Activated gamma-delta T cell treated with anti-CD3 and anti-CD28 coated beads, Interleukin-2, amount 50 U/mL, for 16 hours (primary cell): ENCODE measurements at places on chromosomes 4 and X.

DNA sequence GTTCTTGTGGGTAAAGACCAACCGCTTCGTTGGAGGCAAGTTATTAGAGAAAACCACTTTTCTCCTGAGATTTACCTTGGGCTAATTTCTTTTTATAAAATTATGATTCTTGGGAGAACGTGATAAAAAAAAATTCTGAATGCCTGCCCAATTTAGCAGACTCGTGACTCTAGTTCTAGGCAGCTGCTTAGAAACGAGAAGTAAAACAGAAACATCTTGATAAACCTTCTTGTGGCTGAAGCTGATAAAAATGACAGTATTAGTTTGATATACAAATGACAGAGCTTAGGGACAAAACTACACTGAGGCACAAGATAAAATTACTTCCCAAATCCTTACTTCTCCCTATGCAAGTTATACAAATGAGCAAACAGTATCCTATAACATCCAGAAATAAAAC lies 458.9 kb upstream of the TEX13C start:
- DNase-seq, result no peak

- no peak for DNase-seq
Observed at GRCh38 chr4:19711871-19712270, 539.8 kb upstream of the SLIT2 start.

DNA sequence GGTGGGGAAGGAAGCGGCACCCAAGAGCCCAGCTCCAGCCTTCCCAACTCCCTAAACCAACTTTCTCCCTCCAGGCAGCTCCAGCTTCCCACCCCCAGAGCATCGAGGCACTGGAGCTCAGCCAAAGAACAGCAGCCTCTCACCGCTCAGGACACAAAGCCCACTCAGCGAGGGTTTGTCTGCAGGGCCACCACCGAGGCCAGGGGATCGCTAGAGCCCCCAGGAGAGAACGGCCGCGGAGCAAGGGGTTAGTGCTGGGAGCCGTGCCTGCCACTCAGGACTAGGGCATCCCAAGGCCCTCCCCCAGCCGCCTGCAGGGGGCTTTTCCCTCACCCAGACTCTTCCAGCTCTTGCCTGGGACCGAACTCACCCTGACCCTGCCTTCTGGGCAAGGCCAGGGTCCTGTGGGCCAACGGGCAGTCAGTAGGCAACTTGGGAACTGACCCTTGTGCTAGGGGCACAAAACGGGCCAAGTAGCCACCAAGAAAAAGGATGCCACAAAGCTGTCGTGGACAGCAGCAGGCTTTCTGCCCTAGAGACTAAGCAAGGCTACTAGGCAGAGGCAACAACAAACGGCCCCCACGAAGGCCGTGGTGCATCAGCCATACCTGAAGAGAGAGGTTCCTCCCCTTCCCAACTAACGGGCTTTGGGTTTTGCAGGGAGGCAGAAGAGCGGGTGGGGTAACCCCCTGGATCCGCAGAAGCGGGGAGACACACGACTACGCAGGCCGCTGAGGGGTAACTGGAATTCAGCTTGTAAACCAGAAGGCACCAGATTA lies 2.3 kb downstream of the HCFC1 start:
- no peak for DNase-seq

- no peak for DNase-seq
Observed at GRCh38 chr4:110184140-110184790, 14.2 kb downstream of the ELOVL6 start.

- DNase-seq, result no peak
Observed at GRCh38 chr4:152187693-152188092, 348.2 kb downstream of the FBXW7 start.

GRCh38 chrX:107168712-107169111 lies 37.5 kb downstream of the NUP62CL start:
- DNase-seq, result no peak

GRCh38 chrX:143435916-143436315 lies 81.4 kb downstream of the SPANXN3 start:
- no peak for DNase-seq

DNA sequence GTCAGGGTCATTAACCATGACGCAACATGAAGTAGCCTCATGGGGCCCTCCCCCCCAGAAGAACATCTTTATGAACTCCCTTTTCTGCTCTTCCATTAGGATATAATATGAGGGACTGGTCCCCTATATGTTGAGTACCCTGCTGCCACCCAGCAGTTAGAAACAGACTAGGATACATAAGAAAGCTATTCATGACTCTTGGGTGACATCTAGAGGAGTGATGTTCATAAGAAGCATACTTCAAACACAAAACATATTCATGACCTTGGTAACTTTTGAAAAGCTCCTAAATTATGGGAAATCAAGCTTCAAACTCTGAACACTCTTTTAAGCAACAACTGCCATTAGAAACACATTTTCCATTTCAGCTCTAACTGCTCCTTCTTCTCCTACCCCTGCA lies 155.2 kb upstream of the SPIN4 start:
- no peak for DNase-seq

DNA sequence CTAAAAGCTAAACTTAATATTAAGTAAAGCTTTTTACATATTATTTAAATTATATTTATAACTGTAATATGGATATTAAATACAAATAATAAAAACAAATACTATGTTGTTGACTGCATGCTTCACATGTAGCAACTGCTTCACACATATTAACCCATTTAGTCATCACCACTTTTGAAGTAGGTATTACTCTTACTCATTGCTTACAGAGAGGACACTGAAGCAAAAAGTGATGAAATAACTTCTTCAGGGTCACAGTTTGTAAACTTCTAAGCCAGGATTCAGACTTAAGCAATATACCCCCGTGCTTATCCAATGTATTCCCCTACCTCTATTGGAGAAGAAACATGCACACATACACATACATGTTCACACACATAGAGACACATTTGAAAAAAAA lies 166.6 kb downstream of the DKK2 start:
- no peak for DNase-seq

GRCh38 chr4:68630371-68630770 lies 40.1 kb downstream of the UGT2B15 start:
- DNase-seq, result no peak

- no peak for DNase-seq
Observed at GRCh38 chr4:74311696-74312313, 3.5 kb downstream of the EPGN start.

DNA sequence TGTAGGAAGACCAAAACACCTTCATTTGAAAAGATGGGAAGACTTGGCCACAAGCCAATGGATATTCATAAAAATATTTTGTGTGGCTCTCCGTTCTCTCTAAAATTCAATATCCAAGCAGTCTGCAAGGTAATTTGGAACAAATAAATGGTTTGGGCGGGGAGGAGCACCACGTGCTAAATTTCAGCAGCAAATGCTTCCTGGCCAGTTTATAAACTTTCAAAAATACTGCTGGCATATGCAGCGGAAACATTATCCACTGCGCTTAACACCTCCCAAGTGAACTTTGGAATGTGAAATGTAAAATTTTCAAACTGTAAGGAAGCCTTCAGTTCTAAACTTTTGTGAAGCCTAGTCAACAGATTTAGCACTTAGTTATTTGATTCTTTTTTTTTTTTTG lies 191.0 kb downstream of the NSUN7 start:
- no peak for DNase-seq

DNA sequence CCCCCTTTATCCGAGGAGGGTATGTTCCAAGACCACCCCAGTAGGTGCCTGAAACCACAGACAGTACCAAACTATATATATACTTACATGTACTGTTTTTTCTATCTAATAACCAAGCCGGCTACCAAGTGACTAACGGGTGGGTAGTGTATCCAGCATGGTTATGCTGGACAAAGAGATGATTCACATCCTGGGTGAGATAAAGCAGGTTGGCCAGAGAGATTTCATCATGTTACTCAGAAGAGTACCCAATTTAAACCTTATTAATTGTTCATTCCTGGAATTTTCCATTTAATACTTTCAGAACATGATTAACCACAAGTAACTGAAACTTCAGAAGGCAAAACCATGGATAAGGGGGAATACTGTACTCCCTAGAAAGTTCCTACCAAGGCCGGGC lies 46.5 kb downstream of the RFC1 start:
- DNase-seq, result no peak

- no peak for DNase-seq
Observed at GRCh38 chrX:117038918-117039440, 576.2 kb upstream of the CT83 start.

GRCh38 chrX:7280520-7280919 lies 132.6 kb upstream of the PUDP start:
- no peak for DNase-seq

GRCh38 chr4:105620640-105621323 lies 68.4 kb downstream of the ARHGEF38 start:
- no peak for DNase-seq

DNA sequence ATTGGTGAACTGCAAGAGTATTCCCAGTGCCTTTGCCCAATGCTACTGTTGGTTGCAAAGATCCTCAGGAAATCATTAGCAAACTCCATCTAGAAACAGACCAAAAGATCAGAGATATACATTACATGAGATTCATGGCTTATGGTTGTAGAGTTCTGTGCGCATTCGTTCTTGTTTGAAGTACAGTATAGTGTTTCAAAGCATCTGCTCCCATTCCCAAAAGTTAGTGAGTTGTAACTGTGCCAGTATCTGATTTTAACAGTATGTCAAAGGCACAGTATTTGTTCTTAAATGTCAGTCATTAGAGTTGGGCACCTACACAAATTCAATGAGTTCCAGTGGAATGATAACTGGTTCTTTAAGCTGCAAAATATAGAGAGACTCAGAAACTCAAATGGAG lies 314.7 kb upstream of the ATOH1 start:
- no peak for DNase-seq

DNA sequence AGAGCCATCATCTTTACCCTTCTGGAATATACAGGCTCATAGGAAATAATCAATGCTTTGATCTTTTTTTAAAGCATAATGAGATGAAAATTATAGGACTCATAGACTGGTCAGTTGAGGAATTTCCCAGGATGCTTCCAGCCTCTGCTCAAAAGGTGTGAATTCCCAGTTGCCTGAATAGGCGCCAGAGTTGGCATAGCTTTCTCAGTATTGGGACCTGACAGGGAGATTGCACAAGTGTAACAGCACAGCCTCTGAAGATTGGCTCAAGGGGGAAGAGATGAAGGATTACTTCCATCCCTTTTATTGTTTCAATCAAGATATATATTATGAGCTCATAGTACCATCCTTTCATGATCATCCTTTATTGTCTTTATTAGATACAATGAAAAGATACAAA lies 17.9 kb downstream of the TET2 start:
- DNase-seq, result no peak

DNA sequence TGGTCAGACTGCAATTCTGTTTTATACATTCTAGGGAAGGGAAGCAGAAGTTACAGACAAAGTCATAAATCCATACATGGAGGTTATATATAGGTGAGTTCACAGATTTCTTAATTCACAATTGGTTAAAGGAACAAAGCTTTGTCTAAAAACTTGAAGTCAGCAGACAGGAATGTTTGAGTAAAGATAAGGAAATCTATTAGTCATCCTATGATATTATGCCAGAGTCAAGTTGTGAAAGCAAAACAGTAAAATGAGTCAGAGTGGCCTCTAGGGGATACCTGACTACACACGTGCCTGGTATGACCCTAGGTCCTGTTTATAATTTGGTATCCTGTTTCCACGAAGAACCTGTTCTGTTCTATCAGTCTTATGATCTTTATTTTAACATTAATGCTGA lies 31.5 kb downstream of the ACTRT1 start:
- no peak for DNase-seq

- DNase-seq, result no peak
Observed at GRCh38 chr4:42555828-42556227, 101.1 kb downstream of the ATP8A1 start.

DNA sequence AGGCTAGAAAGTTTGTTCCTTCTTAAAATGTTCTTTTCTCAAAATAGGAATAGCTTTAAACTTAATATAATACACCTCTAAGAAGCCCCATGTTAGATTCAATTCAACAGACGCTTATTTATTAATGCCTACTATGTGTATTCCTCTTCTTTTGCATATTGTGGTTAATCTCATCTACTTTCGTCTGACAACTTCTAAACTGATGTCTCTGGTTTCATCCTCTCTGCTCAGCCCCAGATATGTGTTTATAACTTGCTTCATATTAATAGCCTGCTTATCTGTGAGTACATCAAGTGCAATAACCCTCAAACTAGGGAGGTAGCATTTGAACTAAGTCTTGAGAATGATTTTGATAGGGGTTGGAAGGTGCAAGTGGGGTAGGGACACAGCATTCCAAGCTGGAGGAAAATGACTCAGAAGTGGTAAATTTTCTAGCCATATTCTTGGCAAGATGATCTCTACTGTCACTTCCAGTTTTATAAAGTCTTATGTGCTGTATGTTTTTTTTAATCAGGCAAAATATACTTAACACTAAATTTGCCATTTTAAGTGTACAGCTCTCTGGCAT lies 37.0 kb downstream of the STK26 start:
- no peak for DNase-seq

- DNase-seq, result no peak
Observed at GRCh38 chr4:13548059-13548983, 4.0 kb upstream of the NKX3-2 start.

- no peak for DNase-seq
Observed at GRCh38 chr4:151304755-151305154, 20.6 kb downstream of the SH3D19 start.

DNA sequence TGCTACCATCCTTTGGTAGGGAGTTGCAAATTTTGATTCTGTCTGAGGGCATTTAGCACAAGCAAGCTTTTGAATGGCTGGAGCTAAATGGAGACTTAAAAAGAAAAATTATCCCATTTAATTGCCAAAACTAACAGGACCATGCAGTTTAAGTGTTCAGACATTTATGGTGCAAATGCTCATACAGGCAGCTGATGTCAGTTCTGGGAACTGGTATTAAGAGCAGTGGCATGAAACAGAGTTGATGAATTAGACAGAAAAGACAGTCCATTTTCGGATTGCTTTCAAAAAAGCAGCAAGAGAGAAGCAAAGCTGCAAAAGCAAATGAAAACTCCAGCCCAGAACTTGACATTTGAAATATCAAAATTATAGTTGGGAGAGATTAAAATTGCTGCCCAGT lies 1.3 kb downstream of the SCRG1 start:
- DNase-seq, result no peak

DNA sequence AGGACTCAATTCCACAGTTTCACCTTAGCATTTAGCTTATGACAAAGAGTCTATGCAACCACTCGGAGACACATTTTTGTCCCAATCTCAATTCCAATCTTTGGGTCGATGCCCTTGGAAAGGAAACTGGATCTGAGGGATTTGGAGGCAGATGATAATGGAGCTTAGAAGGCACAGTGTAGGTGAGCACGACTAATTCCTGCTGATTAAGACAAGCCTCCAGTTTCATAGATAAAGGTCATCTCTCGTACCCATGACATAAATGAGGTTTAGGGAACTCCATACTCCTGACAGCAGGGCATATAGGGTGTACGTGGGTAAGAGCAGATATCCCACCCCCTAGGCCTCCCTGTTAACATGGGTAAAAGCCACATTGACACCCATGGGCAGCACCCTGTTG lies 24.4 kb upstream of the ZNF718 start:
- DNase-seq, result no peak

GRCh38 chr4:134201216-134202161 lies at the start of gene PABPC4L:
Gene PABPC4L, minus strand, starts transcription at chr4:134201789. Its CDS starts 770 bp downstream, at chr4:134201019.
- DNase-seq, result no peak

DNA sequence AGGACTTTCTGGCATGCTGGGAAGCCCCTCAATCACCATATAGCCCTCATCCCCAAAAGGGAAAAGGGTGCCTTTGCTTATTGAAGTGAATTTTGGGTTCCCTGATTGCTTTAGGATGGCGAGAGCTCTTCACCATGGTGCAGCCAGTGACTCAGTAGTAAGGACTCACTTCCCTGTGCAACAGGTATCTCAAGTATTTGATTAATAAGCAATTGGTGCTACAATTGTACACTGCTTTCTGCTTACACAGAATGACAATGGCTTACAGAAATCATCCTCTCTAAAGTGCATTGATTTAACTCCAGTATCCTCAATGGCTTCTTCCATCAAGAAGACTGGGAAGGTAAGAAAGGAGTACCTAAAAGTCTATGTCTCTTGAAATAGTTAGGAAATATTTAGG lies 143.7 kb upstream of the SMIM10 start:
- no peak for DNase-seq
